ENCODE measurements at places on chromosomes 3 and 15.

- no peak for DNase-seq
Observed at GRCh38 chr3:45106874-45107273, 39.3 kb downstream of the CDCP1 start.

- DNase-seq = no peak
Observed at GRCh38 chr3:32897001-32897601, 54.3 kb upstream of the CCR4 start.

DNA sequence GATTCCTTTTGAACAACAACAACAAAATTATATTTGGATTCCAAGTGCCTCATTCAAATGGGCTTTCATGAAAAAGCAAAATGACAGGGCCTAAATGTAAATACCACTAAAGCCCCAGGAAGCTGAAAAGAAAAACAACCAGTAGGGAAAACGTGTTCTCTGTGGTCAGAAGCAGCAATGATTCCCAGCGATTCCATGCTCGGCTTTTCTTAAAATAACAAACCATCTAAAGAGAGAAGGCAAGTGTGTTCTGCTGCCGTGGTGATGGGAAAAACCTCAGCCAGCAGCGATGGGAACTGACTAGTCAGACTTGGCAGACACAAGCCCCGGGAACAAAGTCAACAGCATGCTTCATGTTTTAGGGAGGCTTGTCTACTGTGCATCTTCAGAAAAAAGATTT is 153.6 kb downstream of the TNIK start:
- no peak for DNase-seq

DNA sequence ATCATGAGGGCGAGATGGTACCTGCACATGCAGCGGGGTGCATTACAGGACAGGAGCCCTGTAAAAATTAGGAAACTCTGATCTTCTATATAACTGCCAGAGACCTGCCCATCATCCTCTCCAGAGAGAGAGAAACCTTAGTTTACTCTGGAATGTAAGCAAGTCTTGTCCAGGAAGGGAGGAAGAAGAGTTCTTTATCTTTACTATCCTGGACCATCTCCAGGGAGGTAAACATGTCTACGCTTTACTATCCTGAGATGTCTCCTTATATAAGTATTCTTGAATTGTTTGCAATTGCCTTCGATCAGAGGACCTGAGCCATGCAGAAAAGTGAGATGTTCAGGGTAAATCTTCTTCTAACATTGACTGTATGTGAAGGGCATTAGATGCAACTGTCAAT is 12.7 kb upstream of the HACD2 start:
- DNase-seq = no peak
